ENCODE measurements at places on chromosomes 6 and 20.

DNA sequence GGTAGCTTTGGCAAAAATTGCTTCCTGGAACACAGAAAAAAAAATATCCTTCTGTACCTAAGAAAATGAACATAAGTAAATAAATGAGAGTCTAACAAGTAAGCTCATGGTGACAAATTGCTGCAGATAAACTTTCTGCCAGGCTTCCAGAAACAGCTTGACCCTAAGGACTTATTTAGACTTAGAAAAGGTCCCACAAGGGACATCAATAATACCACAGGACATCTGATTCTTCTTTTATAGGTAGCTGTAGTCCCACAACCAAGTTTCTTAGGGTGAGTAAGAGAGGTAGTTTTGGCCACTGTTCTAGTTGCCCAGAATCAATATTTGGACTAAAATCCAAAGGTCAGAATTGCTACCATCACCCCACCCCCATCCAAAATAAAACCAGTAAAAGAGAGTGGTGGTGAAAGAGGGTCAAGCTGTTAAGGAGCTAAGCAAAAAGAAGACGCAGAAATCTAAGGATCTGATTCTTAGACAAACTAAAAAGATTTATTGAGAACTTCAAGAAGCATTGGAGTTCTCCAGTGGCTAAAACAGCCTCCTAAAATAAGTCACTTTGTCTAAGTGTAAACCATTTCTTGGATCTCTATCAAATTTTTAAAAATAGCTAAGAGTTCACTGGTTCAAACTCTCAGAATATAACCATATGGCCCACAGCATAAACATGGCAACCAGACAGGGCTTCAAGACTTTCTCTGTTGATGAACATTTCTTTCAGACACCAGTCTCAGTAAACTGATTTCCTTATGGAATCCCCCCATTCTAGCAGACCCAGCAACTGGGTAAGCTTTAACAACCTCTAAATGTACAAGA is 180.6 kb downstream of the PTPRK start:
- no peak for DNase-seq

- no peak for DNase-seq
These were observed 6.3 kb downstream of the ADTRP start for GRCh38 chr6:11772109-11772825.

DNA sequence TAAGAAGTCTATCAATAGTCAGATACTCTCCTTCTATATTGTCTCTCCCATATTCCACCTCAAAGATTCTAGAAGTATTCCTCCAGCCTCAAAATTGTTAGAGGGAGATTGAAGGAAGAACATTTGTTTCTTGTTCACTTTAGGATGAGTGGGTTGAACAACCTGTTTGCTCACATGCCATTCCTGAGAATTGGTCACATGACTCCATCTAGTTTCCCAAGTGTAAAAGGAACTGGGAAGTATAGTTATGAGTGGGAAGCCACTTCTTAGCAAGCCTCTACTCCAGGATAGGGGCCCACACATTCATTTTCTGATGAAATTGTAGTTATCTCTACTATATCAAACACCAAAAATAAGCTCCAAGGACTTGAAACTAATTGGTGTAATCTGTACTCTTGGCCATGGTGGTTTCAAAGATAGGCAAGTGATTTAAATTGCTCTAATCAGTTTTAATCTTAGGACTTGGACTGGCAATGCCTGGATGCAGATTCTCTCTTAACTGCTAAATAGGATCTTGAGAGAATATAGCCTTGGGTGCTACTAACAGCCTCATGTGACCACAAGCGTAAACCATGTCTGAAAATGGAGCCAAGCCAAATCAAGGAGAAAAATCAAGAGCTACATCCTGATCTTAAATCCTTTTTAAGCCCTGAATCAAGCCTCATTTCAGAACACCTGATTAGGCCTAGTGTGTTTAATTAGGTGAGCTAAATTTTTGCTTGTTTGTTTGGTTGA is 758.7 kb upstream of the MAN1A1 start:
- no peak for DNase-seq

- no peak for DNase-seq
These were observed 31.9 kb downstream of the VSTM2L start for GRCh38 chr20:37934634-37935375.

DNA sequence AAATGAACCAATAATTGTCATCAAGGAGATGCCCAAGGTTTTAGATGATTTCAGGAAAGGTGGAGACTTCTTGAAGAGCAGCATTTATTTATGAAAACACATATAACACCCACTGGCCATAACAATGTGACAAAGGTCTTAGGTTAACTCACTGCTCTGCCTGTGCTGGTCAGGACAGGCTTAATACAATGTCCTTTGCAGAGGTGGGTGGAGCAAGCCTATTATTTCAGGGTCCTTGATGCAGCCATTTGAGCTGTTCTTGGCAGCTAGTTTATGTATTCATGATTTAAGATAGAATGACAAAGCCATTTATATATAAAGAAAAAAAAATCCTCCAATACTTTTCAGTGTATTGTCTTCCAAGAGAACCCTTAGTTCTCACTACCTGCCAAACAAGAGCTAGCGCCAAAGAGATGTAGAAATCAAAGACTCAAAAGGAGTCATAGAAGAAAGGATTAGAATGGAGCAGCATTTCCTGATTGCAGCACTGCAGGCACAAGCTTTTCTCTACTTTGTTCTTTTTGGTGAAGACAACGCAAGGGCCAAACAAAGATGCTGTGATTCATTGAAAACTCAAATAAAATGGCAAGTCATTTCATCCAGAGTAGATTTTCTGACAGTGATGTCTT is 124.3 kb upstream of the TSHZ2 start:
- no peak for DNase-seq

DNA sequence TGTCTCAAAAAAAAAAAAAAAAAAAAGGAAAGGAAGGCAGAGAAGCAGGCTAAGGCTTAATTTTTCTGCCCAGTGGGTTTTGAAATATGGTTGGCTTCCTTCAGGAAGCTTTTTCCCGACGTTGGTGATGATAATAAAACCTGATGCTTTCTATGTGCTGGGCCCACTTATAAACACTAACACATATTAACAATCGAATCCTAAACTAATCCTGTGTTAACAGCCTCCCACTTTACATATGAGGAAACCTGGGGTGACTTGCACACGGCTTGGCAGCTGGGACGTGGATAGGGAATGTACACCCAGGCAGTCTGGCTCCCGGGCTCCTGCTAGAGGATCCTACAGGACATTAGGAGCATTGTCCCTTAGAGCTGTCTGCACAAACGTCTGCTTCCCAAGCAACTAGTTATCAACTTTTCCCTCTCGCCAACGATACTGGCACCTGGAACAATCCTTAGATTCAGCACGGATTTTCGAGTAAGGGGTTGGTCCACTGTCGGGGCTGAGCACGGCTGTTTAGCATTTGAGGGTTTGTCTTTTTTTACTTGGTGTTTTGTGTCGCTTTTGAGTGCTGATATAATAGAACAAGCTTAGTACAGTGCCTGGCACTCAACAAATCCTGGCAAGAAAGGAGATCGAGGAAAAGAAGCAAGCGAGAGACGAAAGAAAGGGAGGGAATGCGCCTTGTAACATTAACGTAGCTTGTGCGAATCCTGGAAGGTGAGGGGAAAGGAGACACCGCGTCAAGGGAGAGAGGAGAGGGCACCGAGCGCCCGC is 622 bp upstream of the KIZ start:
- DNase-seq, result no peak

DNA sequence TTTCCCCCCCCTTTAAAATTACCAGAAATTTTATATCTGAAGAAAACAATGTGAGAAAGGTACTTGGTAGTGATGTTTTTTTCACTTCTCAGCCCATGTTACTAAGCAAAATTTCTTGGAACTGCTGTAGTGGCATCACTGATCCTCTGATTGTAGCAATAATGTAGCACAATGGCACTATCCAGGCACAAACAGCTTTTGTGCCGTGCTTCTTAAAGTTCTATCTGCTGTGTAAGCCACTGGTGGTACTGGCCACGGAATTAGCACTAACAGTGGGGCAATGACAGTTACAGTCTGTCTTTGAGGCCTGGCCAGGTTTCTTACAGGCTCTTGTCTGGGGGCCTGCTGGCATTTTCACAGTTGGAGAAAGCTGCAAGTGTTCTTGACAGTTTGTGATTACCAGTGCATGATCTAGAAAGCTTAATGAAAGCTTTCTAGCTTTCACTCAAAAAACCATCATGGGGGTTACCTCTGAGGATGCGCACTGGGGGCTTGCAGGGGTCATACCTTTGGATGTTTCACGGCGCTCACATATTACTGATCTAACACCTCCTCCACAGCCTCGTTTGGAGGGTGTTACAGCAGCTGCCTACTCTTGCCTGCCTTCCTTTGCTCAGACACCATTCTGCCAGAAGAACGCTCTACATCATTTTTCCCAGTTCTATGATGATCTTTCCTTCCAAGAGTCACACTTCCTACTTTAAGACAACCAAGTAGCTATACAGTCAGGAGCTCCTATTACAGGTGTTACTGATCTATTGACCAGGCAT is 58.4 kb upstream of the ARMH2 start:
- DNase-seq, result no peak

GRCh38 chr6:105601541-105602236 is 198.8 kb upstream of the PREP start:
- no peak for DNase-seq

DNA sequence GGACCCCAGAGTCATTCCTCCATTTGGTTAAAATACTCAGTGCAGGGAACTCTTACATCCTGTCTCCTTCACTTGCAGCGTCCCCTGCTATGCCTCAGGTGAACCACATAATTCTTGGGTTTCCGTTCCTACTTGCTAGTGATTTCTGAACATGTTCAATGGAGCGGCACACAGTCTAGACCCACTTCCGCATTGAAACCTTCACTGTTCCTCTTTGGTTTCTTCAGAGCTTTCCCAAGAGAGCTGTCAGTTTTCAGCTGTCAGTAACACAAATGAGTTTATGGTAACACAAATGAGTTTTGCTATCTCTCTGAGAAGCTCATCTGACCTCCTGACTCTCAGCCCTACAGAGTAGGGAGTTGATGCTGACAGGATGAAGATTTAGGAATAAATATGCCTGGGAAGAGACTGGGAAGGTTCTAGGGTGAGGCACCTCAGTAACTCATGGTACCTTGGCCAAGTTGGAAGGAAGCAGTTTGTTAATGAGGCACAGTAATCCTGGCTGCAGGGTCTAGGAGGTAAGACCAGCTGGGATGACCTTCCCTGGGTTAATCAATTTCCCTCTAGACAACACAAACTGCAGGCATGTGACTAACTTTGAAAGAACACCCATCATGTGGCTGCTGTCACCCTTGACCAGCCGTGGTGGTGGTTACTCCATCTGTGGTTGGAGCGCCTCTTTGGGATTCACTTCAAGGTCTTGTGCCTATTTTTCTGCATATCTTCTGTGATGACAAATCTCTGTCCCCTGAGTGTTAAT is 5.4 kb downstream of the SYS1 start:
- no peak for DNase-seq

GRCh38 chr6:26514984-26515383 is 14.9 kb downstream of the BTN1A1 start:
- no peak for DNase-seq

DNA sequence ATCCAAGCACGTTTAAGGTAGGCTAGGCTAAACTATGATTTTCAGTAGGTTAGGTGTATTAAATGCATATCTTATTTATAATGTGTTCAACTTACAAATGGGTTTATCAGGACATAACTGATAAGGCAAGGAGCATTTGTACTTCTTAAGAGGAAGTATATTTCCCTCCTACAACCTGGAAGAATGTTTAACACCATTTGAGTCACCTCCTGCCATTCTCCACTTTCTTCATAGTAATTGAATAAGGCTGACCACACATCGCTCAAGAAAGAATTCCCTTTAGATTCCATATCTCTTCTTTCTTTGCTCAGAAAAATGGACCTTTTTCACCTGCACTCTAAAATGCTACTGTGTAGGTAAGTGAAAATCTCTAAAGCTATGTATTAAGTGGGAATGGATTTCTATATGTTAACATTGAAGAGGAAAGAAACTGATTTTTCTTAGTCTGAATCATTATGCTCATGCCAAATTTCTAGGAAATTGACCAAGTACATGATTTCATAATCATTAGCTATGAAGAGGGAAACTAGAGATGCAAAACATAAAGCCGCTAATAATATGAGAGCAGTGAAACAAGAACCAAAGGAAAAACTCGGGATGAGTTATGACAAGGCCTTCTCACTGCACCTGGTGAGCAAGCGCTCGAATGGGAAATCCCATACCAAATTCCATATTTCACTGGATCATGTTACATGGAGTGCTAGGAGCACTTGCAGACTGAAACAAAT is 210.4 kb downstream of the ALDH8A1 start:
- DNase-seq, result no peak

DNA sequence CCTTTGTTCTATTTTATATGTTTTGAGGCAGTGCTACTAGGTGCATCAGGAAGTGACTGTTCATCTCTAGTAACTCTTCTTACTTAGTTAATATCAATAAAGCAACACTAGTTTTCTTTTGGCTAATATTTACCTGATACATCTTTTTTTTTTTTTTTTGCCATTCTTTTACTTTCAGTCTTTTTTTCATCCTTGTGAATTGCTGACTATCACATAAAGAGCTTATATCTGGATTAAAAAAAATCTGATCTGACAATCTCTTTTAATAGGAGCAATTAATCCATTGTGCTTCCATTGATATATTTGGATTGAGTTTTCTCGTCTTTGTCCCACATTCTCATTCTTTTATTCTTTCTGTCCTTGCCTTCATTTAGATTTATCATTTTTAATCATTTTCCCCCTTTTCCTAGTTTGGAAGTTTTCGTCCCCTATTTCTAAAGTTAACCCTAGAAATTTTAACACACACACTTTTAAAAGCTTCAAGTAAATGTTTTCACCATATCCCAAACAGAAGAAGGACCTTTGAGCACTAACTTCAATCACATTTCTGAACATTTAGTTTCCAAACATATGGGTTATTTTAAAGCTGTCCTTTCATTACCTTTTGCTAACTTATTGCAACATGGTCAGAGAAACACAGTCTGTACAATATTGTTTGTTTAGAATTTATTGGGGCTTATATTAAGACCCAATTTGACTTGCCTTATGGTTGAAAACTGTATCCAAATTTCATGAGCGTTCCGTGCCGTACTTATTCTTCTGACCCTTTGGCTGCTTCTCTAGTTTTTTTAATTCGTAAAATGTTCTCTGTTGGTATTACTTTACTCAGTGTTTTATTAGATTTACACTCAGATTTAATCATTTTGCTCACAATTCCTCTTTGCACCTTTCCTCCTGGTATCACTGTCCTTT is 63.0 kb downstream of the SYCP2L start:
- DNase-seq, result no peak

- DNase-seq, result no peak
These were observed 182.4 kb downstream of the DLL1 start for GRCh38 chr6:170108456-170108855.

- DNase-seq, result no peak
These were observed 339.7 kb downstream of the TBC1D32 start for GRCh38 chr6:120994573-120994967.

DNA sequence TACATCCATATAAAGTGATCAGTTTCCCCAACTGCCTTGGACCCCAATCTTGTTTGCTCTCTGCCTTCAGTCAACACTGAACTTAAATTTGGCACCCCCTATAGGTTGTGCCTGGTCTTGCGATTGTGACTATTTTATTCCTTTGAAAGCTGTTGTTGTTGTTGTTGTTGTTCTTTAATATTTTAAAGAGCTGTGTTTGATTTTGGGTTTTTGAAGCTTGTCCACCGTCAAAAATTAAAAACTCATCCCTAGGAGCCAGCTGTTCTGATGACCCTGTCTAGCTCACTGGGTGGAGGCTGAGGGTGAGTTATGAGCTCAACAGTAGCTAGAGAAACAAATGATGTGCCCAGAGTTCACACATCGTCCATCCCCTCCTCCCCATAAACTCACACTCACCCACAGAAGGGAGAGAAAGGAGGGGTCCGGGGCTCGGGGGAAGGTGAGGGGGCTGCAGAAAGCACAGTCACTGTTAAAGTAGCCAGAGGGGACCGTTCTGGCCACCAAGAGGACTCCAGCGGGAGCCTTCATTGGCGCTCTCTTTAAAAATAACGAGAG is 4.0 kb downstream of the SIM1 start:
- no peak for DNase-seq

- no peak for DNase-seq
These were observed 2.0 kb downstream of the ECT2L start for GRCh38 chr6:138797806-138798446.
